ENCODE measurements at places on chromosomes 7 and 10.

- DNase-seq: no peak
Observed at GRCh38 chr10:69890065-69890847, 88.5 kb downstream of the COL13A1 start.

- no peak for DNase-seq
Observed at GRCh38 chr10:59891936-59892335, 14.4 kb downstream of the CCDC6 start.

DNA sequence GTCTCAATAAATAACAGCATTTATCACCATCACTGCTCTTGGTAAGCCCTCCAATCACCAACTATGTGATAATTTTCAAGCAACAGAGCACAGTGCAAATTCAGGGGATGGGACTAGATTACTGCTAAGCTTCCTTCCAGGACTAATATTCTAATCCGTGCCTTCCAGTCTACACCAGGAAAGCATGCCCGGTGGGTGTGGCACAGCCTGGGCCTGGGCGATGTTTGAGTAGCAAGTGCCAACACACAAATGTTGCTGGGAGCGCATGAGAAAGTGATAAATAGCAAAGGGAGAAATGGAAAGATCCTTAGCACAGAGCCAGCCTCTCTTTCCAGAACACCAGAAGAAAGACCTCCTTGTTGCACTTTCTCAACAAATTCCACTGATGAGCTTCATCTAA is 13.5 kb upstream of the TM9SF3 start:
- DNase-seq: no peak

GRCh38 chr7:36889182-36889581 is 164.9 kb upstream of the AOAH start:
- DNase-seq: no peak

DNA sequence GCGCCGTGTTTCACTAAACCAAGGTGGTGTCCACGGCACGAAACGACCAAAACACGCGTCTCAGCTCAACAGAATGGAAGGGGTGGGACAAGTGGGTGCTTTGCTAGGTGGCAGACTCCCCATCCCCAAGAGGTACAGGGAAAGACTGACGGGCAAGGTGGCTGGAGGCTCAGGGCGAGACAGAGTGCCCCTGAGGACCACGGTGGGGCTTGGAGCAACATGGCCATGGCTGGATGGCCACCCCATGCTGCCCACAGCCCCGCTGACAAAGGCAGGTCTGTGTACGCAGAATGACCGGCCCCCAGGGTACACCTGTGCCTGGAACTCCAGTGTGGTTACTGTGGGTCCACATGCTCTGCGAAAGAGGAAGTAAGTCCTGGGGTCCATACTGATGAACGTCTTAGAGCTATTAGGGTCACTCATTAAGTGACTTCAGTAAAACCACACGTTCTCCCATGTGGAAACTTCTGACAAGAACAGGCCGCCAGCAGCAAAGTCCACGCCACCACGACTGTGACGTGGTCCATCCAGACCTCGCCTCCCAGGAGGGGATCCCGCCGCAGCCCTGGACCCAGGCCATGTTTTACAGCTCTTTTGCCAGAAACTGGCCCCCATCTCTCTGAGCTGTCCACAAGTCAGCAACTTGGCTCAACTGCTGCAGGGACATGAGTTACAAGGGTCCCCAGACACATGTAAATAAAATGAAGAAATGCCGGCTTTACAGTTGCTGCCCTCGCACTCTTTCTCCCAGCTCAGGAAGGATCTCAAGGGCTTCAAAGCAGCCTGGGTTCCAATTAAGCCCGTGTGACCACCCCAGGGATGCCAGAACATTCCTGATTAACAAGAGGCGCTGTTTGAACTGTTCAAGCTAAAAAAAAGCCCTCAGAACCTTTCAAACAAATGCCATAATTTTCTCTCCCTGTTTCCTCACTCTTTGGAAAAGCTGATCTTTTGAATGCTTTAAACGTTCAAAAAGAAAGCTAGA is 66.8 kb downstream of the MAD1L1 start:
- no peak for DNase-seq

DNA sequence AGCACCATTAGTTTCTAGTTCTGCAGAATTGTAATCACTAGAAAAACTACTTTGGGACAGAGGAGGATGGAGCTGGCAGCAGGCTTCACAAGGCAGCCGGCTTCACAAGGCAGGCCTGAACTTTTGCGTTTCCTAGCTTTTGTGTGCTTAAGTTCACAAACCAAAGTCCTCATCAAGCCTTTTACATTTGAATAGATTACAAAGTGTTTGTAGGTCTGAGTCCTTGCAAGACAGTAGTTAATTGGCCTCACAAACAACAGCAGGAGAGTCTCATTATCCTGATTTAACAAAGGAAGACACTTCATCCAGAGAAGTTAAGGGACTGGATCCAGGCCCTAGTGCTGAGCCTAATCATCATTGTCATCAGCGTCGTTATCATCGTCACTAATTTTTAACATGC is 147.8 kb upstream of the AUTS2 start:
- DNase-seq: no peak

- no peak for DNase-seq
Observed at GRCh38 chr10:26543567-26544306, 105.6 kb downstream of the APBB1IP start.

- no peak for DNase-seq
Observed at GRCh38 chr7:30180718-30181117, 45.9 kb downstream of the MTURN start.

DNA sequence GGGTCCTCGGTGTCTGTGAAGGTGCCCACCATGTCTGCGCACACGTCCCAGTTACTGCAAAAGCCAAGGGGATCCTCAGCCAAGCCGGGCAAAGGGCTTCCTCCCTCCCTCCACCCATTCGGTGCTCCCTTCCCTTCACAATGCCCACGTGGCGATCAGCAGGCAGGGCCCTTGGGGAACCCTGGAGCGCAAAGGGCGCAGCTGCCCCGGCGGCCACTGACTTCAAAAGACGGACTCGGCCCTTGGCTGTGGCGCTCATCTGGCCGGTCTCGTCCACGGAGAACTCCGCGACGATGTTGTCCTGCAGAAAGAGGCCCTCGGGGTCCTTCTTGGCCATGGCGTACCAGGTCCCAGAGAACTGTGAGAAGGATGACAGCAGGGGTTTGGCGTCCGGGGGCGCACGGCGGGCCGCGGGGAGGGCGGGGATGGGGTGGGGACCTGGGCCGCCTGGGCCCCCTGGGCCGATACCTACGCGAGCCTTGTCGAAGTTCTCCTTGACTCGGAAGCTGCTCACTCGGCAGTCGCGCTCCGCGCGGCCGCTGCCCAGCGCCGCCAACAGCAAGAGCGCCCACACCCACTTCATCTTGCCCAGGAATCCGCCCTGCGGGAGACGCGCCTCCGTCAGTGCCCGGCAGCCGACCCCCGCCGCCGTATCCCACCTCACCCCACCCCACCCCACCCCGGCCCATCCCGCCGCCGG is 439 bp downstream of the RBP4 start:
- DNase-seq: no peak

- DNase-seq: no peak
Observed at GRCh38 chr7:152760854-152761748, 1.5 kb downstream of the ACTR3B start.

GRCh38 chr10:84991301-84991700 is 662.9 kb downstream of the CCSER2 start:
- no peak for DNase-seq

- DNase-seq: no peak
Observed at GRCh38 chr7:112951070-112951469, 135.6 kb downstream of the GPR85 start.

- no peak for DNase-seq
Observed at GRCh38 chr7:116578526-116578925, 53.7 kb downstream of the CAV1 start.

GRCh38 chr10:33876584-33877400 is 542.3 kb upstream of the NRP1 start:
- DNase-seq: no peak

- DNase-seq: no peak
Observed at GRCh38 chr7:47080816-47081215, 501.1 kb downstream of the TNS3 start.

DNA sequence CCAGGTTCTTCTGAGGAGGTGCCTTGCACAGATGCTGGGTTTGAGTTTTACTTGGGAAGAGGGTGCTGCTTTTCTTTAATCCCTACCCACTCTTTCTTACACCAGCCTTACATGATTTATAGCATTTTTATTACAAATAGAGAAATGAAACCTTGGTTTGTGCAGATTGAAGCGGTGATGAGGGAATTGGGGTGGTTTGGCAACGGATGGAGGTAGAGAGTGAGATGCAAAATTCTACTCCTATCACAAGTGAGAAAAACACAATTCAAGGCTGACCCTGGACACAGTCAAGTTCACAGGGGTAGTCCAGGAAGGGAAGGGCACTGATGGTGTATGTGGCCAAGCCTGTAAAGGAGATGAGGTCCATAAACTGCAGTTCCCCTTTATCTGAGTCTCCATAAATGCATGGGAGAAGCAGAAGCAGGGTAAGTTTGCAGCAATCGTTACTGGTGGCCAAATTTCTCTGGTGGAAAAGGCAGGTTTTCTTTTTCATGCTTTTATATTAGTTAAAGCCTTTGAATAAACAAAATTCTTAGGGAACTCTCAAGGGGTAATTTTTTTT is 214.3 kb downstream of the JAZF1 start:
- DNase-seq: no peak

GRCh38 chr7:152476551-152476950 is 40.7 kb upstream of the KMT2C start:
- DNase-seq: no peak

GRCh38 chr7:78563191-78563590 is 764.6 kb downstream of the PHTF2 start:
- no peak for DNase-seq

DNA sequence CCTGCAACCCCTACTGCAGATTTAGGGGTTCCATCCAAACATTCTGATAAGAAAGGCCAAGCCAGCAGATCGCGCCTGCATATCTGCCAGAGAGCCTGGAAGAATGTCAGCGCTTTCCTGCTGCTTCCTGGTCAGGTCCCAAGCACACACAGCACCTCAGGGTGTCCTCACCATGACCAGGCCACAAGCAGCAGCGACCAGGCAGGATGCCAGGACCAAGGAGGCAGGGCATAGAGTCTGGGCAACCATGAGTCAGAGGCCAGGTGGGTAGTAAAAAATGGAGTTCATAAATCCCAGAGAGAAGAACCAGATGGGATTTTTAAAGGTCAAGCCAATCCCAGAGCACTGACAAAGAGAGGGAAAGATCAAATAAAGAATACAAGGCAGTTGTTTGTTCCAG is 5.5 kb upstream of the FAM131B start:
- DNase-seq: no peak

GRCh38 chr10:124991835-124992234 is 49.9 kb downstream of the ZRANB1 start:
- no peak for DNase-seq

DNA sequence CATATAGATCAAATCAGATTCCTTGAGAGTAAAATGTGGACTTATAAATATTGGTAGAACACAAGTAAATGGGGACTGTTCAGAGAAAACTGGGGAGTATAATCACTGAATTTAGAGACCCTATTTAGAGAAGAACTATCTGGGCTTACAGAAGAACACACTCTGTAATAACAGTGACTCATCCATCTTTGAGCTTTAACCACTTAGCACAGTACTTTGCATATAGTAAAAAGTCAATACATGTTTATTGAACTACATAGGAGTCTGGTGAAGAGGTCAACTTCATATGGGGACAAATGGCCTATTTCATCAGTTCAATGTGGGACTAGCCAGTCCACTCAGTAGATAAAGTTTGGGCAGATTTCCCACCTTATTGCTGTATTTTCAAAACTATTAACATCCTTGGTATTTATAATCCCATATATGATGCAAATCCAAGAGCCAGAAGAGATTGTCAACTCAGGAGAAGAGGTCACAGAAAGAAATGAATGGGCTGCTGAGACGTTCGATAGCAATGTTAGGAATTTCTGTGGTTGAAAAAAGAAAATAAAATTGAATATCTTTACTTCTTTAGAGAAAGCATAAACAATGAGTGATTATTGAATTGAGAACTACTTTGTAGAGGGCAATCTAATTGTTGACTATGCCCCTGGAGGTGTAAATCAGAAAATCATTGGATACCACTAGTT is 119.3 kb upstream of the CACNA2D1 start:
- no peak for DNase-seq

GRCh38 chr7:75616421-75617167 is 122.1 kb downstream of the HIP1 start:
- DNase-seq: no peak

DNA sequence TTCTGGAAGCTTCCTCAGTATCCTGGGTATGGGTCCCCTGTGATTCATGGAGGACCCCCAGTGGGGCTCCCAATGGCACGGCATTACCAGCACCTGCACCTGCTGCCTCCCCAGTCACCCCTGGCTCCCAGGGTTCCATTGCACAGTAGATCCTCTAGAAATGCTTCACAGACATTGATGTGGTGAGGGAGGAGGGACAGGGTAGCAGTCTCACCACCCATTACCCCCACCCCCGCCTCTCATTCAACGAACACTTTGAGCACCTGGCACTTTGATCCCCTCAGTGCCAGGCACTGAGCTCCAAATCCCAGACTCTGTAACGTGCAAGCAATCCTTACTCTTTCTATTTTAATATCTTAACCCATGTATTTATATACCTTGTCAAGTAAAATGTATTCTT is 26.8 kb upstream of the PSAP start:
- no peak for DNase-seq

- no peak for DNase-seq
Observed at GRCh38 chr7:1225030-1225429, 7.6 kb upstream of the UNCX start.

DNA sequence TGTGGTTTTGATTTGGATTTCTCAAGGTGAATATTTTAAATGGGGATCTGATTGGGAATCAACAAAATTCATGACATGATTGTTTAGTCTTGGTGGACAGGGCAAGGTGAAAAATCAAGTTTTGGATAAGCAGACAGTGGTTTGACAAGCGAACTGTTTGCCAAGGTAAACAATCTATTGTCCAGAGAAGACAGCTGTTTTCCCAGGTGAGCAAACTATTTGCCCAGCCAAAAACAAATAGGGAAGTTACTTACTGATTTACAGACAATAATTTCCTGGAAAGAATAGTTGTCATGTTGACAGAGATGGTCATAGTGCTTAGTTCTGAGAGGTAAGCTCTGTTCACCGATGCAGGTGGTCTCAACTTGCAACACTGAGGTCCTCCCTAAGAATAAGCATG is 94.0 kb upstream of the STEAP1B start:
- no peak for DNase-seq

DNA sequence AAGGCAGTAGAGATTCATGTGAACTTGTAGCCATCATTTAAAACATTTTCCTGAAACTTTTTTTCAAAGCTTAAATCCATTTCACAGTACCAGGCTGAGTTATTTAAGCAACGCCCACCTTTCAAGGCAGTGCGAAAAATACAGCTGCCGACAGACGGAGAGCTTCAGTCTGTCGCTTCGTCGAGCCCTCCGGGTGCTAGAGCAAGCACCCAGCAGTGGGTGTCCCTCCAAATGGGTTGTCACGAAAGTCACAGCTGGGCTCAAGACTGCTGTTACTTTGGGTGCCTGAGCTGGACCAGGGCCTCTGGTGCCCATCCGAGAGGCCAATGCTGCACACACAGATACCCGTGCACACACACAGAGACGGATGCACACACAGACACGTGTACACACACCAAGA is 135.6 kb downstream of the TCERG1L start:
- no peak for DNase-seq

DNA sequence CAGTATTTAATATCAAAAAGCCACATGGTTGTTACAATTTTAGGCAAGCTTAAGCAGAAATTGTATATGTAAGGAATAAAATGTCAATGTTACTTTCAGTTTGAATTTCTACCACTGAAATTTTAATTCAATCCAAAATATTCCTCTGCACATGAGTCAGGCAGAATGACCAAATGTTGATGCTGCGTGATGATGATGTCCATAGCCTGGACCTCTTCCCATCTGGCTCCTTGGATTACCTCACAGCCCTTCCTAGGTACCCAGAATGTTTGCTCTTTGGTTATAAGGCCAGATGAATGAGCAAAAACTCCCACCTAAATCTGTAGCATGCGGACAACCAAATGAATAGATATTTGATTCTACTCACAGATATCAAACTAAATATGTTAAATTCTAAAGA is 258.3 kb upstream of the IMMP2L start:
- DNase-seq: no peak

All from activated T-cell treated with anti-CD3 and anti-CD28 coated beads for 48 hours (primary cell).